Sigmoid colon (tissue), 7 donors: ENCODE measurements at places on chromosomes 16 and 17. TPM values are rescaled to one million over a fixed set of nuclear protein-coding genes. Genes with fewer than 3 reads are reported as not detected.
A peak's percentile ranks its signal among the peaks of the same experiment; 100 is the strongest.

KRTAP9-2 gene
- not detected for total RNA-seq

FOXN1 gene
- not detected for total RNA-seq

DNA sequence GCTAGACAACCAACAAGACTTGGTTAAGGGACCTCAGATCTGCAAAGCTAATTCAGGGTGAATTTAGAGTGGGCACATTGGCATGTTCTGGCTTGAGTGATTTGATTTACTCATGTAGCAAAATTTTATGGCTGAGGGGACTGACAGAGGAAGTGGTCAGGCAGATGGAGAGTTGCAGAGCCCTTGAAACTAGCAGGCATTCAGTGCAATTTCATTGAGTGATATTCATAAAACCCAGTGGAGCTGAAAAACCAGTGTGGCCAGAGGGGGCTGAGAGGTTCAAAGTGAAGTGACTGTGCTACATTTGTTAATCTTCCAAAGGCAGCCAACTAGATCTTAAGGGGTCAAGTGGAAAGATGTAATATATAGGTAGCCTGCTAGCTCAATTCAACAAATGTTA lies 2.2 kb upstream of the TMEM94 start:
- no peak for DNase-seq

DNA sequence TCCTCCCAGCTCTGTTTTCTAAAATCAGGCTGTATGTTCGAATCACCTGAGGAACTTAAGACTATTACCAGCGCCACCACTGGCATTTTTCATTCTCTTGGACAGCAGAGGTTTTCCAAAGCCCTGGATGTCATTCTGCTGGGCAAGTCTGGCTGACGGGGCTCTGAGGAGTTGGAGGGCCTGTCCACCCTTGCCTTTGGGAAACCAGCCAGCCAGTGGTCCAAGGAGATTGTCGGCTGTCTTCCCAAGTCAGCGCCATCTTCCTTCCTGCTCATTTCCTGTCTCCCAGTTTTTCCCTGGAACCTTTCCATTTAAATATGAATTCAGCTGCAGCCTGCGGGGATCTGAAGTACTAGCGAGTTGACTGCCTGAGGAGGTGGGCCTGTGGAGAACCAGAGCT lies 258.3 kb downstream of the PRKCA start:
- no peak for DNase-seq

DNA sequence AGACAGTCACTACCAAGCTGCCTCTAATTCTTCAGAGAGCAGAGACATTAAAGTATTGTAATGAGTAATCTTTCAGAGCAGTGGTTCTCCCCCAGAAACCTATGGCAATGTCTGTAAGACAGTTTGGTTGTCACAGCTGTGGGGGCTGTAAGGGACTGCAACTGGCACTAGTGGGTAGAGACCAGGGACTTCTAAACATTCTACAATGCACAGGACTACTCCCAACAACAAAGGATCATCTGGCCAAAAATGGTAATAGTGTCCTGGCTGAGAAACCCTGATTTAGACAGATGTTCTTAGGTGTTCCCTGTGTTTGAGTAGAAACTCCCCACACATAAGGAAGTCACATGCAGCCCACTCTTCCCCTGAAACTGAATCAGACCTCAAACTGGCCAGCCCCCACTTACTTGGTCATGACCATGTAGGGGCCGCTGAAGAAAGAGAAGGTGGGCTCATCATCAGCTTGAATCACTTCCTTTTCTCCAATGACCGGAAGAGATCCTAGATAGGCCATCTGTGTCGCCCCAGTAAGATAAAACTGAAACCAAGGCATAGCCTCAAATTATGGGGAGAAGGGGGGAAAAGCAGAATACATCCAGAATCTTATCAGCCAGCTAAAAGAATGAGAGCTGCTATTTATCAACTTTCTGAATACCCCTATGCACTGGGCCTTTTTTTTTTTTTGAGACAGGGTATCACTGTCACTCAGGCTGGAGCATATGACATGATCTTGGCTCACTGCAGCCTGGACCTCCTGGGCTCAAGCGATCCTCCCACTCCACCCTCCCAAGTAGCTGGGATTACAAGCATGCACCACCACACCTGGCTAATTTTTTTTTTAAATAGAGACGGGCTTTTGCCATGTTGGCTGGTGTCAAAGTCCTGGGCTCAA lies 75.8 kb downstream of the TEX14 start:
- DNase-seq, result no peak

- DNase-seq, result no peak
Measured at GRCh38 chr17:54196751-54197150, 374.0 kb downstream of the KIF2B start.

DNA sequence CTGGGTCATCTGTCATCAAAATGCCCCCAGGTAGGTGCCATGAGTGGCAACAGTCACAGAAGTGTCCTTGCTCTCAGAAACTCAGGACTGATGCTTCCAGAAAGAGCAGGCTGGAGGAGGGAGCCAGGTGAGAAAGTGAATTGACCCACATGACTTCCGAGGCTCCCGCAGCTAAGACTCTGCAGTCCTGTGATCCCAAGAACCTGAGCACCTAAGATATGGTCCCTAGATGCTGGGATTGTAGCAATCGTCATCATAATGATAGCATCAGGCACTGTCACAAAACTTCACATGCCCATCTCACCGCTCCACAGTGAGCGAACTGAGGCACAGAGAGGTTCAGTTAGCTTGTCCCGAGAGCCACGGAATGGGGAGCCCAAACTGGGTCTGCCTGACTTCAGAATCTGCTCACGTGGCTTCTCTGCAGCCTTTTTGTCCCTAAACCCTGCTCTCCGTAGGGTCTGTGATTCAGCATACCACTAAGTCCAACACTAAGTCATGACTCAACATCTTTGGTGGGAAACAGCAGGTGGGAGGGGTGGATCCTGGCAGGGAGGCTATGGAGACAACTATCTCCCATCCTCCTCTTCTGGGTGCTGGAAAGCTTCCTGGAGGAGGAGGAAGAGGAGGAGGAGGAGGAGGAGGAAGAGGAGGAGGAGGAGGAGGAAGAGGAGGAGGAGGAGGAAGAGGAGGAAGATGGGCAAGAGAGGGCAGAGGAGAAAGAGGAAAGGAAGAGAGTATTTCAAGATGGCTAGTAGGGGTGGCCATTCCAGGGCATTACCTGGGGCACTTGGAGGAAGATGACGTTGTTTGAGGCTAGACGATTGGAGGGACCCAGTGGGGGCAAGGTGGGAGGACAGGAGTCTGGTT lies 55.5 kb upstream of the DLX4 start:
- no peak for DNase-seq

GRCh38 chr16:87844120-87844733 lies 25.1 kb downstream of the SLC7A5 start:
- DNase-seq, result peak; percentile 59

GRCh38 chr17:6626616-6627015 lies 13.9 kb downstream of the KIAA0753 start:
- DNase-seq, result no peak

GRCh38 chr16:52353249-52353648 lies 193.7 kb downstream of the TOX3 start:
- DNase-seq, result no peak
